ENCODE measurements at places on chromosomes 1 and 21.

DNA sequence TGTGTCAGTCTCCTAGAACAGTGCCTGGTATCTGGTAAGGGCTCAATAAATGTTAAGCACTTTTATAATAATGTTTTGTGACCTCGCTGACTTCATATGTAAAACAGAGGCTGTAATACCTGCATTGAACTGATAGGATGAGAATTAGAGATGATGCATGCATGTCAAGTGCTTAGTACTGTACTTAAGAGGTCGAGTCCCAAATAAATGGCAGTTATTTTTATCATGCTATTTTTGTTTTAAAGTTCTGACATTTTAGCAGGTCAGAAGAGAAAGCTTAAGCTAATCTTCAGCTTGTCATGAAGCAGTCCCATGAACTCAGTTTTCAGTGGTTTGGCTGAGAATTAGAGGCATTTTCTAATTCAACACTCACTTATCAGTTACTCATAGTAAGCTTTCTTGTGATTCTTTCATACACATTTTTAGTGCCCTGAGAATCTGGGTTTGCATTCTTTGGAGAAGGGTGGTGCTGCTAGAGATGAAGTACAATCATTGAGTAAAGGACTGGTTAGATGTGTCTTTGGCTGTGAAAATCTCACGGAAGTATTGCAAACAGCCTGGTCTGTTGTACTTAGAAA lies 75.7 kb upstream of the RAVER2 start:
- no peak for DNase-seq

GRCh38 chr21:46108827-46109312 lies 11.0 kb downstream of the COL6A2 start:
- no peak for DNase-seq

- no peak for DNase-seq
Observed at GRCh38 chr1:9753121-9753531, 70.6 kb downstream of the CLSTN1 start.

DNA sequence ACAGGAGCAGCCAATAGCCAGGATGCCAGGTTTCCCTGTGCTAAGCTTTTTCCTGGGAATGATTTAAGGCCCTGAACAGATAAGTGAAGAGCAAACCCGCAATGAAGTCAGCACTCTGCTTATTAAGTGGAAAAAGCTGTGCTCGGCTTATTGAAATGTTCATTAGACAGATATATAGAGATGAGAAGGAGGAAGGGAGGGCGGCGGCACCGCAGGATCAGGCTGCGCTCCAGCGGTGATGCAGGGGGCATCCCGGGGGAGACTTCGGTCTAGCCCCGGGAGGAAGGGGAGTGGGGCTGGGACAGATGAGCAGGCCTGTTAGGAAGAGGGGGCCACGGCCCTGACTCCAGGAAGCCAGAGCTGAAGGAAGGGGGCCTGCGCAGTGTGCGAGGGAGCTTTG lies 115.0 kb downstream of the TMEM53 start:
- no peak for DNase-seq

DNA sequence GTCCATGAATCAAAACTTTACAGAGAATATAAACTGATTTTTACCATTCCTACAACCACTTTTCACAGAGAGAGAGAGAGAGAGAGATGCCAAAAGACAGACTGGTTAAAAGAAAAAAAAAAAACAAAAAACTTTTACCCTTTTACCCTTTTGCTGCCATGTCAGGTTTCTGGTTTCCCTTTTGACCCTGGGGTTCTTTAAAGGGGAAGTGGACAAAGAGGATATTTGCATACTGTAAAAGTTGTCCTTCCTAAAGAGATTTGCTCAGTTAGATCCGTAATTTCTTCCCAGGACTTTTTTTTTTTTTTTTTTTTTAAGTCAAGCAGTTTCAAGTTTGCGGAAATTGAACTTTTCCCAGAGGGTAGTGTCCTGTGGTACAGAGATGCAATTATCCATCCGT lies 287.8 kb upstream of the RGS18 start:
- DNase-seq = no peak

DNA sequence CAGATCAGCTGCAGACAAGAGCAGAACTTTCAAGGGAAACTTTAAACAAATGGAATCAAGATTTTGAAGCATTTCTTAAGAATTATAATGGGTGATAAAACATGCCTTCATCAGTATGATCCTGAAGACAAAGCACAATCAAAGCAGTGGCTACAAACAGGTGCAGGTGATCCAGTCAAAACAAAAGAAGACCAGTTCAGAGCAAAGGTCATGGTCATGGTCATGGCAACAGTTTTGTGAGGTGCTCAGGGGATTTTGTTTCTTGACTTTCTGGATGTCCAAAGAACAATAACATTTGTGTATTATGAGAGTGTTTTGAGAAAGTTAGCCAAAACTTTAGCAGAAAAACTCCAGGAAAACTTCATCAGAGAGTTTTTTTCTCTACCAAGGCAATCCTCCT lies 681.7 kb upstream of the PTBP2 start:
- no peak for DNase-seq

DNA sequence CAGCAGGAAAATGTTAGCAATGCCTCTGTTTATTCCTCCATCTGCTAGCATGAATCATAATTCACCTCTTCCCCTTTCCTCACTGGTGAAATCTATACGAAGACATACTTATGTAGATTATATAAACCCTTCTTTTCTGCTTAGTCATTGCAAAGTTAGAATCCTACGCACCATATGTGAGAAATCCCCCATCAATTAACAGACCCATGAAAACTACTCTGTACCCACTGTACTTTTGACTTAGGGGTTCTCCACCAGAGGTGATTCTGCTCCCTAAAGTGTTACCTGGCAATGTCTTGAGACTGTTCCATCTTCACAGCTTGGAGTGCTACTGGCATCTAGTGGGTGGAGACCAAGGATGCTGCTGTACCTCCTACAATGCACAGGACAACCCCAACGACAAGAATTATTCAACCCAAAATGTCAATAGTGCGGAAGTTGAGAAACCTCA lies 49.6 kb upstream of the KCTD3 start:
- no peak for DNase-seq

GRCh38 chr1:40409467-40409866 lies 35.9 kb downstream of the SMAP2 start:
- no peak for DNase-seq

GRCh38 chr1:246329900-246330299 lies 177.2 kb downstream of the SMYD3 start:
- DNase-seq = peak; percentile 80

GRCh38 chr1:94746635-94747525 lies 73.3 kb upstream of the SLC44A3 start:
- no peak for DNase-seq

- DNase-seq = no peak
Observed at GRCh38 chr21:35026153-35026500, 23.0 kb downstream of the RUNX1 start.

DNA sequence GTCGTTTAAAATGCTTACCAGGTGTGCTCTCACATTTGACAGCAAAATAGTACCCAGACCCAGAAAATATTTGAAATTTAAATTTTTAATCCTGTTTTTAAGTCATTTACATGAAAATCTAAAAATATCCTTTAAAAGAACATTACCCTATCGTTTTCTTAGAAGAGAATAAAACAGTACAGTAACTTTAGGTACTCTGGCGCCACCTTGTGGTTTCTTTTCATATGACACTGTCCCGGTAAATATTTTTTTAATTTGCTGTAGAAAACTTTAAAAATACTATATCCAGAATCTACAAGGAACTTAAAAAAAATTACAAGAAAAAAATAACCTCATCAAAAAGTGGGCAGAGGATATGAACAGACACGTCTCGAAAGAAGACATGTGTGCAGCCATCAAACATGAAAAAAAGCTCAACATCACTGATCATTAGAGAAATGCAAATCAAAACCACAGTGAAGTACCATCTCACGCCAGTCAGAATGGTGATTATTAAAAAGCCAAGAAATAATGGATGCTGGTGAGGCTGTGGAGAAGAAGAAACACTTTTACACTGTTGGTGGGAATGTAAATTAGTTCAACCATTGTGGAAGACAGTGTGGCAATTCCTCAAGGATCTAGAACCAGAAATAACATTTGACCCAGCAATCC lies 129.2 kb downstream of the RGS21 start:
- DNase-seq = no peak

DNA sequence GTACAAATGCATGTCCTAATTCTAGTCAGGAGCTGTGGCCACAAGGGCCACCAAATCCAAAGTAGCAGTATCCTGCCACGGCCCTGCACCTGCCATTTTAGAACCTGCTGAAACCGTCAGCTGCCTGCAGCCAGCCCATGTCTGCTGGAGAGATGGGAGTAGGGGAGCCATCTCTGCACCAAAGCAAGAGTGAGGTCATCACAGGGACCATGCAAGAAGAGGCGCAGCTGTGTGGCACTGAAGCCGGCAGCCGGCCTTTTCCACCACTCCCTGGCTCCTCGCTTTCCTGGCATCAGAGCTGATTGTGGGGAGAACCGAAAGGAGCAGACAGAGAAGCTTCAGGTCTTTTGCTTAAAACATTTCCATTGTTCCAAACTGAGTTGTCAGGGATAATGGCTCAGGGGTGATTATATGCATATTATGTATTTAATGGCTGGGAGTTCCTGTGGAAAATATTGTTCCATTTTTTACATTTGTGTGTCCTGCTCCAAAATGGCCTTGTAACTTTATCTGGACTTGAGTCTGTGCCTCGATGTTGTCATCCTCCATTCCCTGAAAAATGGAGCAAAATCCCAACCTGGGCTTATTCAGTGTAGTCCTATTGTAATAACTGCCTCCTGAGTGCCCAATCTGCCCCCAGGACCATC lies 18.7 kb upstream of the NBL1 start:
- no peak for DNase-seq

- no peak for DNase-seq
Observed at GRCh38 chr1:236150986-236151385, 8.6 kb downstream of the GPR137B start.

GRCh38 chr21:45405271-45405818 lies 380 bp downstream of the COL18A1 start:
- no peak for DNase-seq

GRCh38 chr1:29196863-29197589 lies 15.3 kb upstream of the SRSF4 start:
- DNase-seq = no peak

GRCh38 chr1:240474133-240474614 lies 137.8 kb downstream of the GREM2 start:
- no peak for DNase-seq

GRCh38 chr1:21294266-21294989 lies 4.2 kb upstream of the ECE1 start:
- DNase-seq = peak; percentile 73

DNA sequence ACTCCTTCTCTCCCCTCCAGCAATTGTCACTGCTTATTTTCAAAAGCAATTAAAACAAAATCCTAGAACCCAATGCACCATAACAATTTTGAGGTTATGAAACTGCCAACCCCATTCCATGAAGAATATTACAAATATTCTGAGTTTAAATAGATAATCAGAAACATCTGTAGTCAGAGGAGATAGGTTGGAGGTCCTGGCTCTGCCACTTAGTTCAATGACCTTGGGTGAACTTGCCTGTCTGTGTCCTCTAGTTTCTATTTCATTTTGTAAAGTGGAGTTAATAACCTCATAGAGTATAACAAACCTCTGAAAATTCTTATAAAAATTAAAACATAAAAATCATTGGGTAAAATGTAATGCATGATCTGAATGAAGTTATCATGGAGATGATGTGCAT lies 164.6 kb downstream of the KCTD3 start:
- DNase-seq = no peak

DNA sequence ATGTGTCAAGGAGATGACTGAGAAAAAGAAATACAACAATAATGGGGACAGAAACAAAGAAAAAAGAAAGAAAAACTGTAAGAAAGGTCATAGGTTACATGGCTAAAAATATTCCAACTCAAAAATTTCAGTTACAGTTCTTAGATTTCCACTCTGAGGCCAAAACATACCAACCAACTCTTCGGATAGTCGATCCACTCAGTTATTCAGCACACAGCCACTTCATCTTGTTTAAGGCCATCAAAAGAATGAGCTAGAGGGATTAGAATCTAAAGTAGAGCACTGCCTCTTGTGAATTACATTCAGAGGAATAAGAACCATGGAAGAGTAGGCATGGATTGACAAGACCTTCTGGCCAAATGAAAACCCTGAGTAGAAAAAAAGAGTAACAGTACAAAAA lies 277.0 kb downstream of the MRPL39 start:
- DNase-seq = no peak

DNA sequence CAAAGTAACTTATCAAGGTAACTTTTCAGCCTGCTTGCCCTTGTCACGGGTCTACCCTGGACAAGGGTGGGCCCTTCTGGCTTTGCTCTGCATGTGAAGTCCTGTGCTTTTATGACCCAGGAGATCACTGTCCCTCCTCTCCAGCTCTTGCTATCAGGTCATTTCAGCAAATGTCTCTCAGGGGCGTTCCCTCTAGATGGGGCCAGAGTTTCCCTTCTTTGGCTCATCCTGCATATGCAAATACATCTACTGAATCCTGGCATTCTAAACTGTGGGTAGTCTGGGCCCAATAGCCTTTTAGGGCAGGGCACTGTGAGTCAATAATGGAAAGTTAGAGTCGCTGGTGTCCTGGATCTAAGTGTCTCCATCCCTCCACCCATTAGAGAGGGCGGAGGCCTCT lies 366.9 kb upstream of the USP24 start:
- no peak for DNase-seq

DNA sequence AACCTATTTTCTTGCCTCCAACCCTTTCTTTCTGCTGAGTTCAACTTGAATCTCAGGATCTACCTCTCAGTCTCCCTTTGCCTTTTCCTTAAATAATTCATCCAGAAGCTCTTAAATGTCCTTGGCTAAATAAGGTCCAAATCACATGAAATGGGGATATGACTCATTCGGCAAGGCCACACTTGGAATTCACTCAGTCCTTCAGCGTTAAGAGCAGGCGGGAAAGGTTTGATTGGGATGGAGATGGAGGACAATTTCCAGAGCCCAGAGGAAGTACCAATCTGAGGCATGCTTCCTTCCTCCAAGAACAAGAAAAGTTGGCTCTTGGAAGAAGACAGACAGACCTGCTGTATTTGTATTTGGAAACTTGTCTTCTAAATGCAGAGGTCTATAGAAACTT lies 128.5 kb downstream of the PROX1 start:
- no peak for DNase-seq

Measured in GM10248 (cell line).